CD4-positive, alpha-beta T cell treated with Interleukin-12 subunit alpha and Interleukin-12 subunit beta, for 1 hour (primary cell): ENCODE measurements at places on chromosomes 7 and 10.

- no peak for DNase-seq
These were observed 22.1 kb upstream of the SAR1A start for GRCh38 chr10:70192326-70192968.

- DNase-seq: peak; percentile 71
These were observed 29.8 kb downstream of the C10orf67 start for GRCh38 chr10:23314835-23315239.

GRCh38 chr7:100901921-100902332 lies 6.2 kb upstream of the ACHE start:
- DNase-seq: no peak

DNA sequence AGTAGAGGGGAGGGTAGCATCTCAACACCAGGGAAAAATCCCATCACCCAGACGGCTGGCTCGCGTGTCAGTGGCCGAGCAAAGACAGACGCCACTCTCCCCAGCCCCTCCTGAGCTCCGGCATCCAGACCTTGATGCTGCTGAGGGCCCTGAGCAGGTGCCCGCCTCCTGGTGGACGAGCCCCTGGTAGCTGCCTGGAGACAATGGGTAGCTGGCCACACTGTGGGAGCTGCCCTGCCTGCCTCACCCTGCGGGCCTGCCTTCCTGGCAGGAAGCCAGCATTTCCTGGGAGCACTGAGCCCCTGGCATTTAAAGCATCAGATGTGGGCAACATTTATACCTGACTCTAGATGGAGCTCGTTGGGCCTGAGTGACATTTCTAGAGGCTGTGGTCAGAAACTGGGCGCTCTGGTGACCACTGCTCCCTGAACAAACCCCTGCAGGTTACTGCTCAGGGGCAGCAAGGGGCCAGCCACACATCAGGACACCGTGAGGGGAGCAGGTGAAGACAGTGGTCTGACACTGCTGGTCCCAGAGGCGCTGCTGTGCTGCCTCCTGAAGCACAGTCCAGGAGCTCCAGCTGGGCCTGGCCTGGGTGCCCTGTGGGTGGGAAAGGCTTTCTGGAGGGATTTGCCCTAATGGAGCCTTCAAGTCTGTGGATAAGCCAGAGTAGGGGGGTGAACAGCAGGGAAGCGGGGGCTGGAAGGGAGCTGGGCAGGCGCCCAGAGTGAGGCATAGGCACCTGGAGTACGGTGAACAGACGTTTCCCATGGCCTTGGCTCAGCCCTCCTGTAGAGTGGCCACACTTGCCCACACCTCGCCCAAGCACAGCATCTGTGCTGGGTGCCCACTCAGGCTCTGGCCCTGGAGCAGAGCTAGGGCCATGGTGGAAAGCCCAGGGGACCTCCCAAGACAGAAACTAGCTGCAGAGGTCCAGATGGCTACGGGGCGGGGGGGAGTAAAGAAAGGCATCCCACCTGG lies 138.7 kb downstream of the MAPK8 start:
- no peak for DNase-seq

DNA sequence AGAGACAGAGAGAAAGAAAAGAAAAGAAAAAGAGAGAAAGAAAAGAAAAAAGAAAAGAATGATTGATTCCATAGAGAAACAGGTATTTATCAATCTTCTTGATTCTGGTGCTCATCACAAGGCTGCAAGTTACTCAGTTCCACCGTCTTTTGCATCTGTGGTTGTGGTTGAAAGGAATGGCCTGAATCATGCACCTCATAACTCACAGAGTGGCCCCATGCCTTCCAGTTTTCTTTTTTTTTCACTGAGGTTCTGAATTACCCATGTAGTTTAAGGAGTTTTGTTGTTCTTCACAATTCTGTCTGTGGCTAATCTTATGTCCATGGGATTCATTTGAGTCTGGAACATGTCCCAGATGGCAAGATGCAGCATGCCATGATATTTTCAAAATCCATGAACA lies 156.0 kb downstream of the ZNF33B start:
- DNase-seq: no peak

- DNase-seq: no peak
These were observed 1000.9 kb downstream of the LRMDA start for GRCh38 chr10:76432016-76433012.

DNA sequence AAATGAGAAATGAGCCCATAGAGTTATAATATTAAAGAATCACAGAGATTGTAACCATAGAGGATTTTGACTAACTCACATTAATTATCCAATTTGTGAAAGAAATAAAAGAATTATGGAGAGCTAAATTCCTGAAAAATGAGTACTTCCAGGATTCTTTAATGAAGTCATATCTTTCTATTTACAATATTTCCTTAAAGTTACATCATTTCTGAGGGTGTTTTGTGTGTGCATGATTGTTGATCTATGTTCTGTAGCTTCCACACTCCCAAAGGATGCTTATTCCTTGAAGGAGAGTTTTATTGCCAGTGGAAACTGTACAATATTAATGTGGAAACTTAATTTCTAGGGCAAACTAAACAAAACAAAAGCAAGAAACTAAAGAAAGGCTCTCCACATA lies 299.6 kb downstream of the MDFIC start:
- DNase-seq: no peak

- DNase-seq: no peak
These were observed 14.0 kb downstream of the SLC16A12 start for GRCh38 chr10:89521368-89521767.

GRCh38 chr7:31892099-31892829 lies 177.9 kb downstream of the PDE1C start:
- DNase-seq: no peak

DNA sequence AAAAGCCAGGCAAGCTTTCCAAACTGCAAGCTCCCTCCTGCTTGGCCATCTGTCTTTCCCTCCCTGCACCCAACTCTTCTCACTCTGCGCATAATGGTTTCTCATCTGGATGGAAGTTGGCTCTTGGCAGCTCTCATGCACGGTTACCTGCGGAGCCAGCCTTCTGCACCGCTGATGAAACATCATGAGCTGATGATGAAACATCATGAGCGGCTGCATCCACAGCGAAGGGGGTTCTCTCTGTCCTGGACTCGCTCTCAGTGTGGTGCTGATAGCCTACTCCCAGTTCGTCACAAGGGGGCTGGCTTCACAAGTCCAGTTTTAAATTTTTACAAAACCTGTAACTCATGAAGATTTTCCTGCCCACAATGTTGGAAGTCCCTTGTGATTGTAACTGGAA lies 457.5 kb downstream of the ACTR3B start:
- DNase-seq: no peak

DNA sequence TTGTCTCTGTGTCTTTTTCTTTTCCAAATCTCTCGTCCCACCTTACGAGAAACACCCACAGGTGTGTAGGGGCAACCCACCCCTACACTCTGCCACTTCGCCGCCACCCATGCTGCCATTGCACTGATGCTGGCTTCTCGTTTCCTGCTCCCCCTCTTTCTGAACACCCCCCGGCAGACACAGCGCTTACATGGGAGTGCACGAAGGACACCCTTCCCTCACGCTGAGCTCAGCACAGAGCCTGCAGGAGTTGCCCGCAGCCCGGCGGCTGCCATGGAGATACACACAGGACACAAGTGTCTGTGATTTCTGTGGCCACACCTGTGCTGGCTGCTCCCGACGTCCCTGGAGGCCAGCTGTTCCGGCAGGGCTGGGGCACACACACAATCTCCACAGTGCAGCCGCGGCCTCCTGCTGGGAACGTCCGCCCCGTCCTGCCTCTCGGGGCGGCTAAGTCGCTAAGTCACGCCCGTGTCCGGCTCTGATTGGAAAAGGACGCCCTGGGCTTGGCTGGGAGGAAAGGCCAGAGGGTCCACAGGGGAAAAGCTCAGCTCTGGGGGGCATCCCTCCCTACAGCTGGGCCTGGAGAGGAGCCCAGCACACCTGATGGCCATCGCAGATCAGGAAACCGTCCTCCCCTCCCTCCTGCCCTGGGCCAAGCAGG lies 349.8 kb downstream of the PTPRN2 start:
- no peak for DNase-seq

GRCh38 chr10:36344240-36345174 lies 702.4 kb upstream of the FZD8 start:
- DNase-seq: no peak

DNA sequence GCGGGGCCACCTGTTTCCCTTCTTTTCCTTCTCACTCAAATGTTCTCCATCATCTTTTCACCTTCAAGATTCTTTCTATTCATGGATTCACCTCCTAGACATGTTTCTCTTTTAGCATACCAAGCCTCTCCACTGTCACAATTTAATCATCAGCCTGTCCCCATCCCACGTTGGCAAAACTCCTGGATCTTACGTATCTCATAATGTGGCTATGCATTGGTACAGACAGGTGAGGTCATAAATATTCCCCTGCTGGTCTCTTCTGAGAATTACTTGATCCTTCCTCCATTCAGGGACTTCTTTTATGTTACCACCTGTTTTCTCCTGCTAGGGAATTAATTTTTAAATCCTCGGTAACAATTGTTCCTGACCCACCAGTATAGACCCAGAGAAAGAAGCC lies 262.6 kb upstream of the NEBL start:
- DNase-seq: no peak

GRCh38 chr10:60237977-60238758 lies 151.5 kb downstream of the ANK3 start:
- no peak for DNase-seq

DNA sequence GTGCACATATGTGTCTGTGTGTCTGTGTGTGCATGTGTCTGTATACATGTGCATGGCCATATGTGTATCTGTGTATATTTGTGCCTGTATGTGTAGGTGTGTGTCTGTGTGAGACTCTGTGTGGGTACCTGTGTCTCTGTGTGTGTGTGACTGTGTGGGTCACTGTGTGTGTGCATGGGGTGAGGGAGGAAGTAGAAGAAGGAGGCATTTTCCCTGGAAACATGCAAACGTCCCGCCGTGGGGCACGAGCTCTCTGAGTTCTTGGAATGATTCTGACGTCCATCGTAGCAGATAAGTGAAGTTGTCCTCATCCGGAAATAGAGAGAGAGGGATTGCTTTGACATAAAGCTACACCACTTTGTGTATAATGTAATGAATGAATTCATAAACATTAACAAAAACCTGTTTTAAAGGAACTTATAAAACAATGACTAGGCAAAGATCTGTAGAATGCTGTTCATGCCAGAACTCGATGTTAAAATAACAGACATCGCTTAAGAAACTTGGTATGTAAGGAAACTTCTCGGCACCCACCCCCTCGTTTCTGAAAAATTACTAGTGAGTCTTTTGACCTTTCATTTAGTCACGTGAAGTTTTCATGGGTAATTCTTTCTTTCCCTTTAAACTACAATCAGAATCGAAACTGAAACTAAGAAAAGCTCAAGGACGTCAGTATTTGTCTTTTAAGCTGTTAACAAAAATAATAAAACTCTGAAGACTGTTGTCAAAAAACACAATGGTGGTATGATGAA lies 43.6 kb upstream of the KLF6 start:
- peak; percentile 69 for DNase-seq

DNA sequence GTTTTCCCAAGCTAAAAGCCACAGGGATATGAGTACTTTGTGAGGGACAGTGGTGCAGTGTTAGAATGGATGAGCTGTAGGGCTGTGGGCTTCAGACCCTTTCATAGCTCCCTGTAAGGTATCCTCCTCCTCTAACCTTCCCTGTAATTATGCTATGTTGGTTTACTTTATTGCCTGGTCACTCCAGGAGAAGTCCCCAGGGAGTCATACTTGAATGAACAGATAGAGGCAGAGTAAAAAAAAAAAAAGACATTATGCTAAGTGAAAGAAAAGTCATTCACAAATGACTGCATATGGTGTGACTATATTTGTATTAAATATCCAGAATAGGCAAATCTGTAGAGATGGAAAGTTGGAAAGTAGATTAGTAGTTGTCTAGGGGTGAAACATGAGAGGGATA lies 434.4 kb downstream of the AUTS2 start:
- no peak for DNase-seq

- DNase-seq: no peak
These were observed 37.1 kb downstream of the CCDC71L start for GRCh38 chr7:106623853-106624252.

GRCh38 chr10:102358712-102359382 lies 36.7 kb upstream of the NFKB2 start:
- no peak for DNase-seq
